Activated T-cell treated with anti-CD3 and anti-CD28 coated beads for 48 hours (primary cell): ENCODE measurements at places on chromosomes 16 and 17.

GRCh38 chr17:67439269-67439668 lies 62.2 kb downstream of the PITPNC1 start:
- DNase-seq = no peak

DNA sequence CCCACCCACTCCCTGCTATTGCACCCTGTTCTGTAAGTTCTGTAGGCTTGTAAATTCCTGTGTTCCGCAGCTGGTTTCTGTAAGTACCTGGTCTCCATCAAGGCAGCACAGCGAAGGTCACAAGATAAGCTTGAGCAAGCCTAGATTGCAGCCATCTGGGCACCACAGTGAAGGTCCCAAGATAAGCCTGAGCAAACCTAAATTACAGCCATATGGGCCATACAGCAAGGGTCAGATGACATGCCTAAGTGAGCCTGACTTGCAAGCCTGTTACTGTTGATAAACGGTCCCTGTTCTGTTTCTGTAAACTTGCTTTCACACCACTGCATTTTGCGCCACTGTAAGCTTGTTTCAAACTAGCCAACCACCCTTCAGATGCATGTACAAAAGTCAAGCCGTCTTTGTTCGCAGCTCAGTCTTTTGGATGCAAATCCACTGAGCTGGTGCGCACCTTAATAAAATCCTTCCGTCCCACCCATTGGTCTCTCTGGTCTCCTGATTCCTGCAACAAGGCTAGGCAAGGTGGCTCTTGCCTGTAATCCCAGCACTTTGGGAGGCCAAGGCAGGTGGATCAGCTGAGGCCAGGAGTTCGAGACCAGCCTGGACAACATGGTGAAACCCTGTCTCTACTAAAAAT lies 42.6 kb upstream of the ATF7IP2 start:
- DNase-seq = no peak

- no peak for DNase-seq
Observed at GRCh38 chr17:9922012-9922848, 17.2 kb upstream of the RCVRN start.

DNA sequence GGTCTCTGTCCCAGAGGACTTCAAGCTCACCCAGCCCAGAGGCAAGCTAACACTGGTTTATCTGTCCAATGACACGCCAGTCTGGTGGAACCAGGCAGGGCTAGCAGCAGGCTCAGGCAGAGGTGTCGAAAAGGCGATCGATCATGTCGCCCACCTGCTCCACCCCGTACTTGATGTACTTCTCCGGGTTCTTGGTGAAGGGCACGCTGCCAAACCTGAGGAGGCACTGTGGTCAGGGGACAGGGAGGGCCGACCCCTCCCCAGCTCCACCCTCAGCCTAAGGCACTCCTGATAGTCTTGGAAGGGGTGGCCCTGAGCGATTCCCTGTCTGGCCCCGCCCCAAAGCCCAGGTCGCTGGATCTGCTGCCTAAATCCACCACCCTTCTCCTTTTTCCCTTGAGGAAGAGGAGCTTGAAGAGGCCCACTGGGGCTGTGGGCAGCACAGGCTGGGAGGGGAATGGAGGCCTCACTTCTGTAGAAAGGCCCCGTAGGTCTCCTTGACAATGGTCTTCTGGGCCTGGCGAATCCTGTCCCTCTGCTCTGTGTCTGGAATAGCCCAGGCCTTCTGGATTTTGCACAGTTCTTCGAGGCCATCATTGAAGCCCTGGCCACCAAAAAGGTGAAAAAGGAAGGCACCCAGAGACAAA lies 4.7 kb downstream of the ZACN start:
- no peak for DNase-seq

- DNase-seq = no peak
Observed at GRCh38 chr16:78425891-78426510, 326.5 kb downstream of the WWOX start.
